ENCODE measurements at places on chromosomes 7 and 10.

DNA sequence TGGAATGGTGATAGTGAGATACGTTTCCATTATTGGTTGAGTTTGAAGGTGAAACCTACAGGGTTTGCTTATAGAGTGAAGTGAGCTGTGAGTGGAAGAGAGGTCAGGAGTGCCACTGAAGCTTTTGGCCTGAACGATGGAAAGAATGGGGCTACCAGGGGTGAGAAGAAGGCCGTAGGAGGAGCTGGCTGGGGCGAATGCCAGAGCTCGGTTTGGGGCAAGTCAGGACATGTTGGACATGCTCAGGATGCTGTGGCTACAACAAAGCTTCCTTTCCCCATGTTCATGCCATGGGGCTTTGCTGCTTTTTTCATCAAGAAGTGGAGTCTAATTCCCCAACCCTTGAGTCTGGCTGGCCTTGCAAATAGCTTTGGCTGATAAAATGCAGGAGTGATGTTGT, 253.7 kb downstream of the GLRX3 start:
- no peak for DNase-seq

GRCh38 chr7:93430917-93431588, 143.5 kb downstream of the CALCR start:
- DNase-seq = no peak

- no peak for DNase-seq
Observed at GRCh38 chr7:93890041-93890463, 501 bp downstream of the TFPI2 start.

DNA sequence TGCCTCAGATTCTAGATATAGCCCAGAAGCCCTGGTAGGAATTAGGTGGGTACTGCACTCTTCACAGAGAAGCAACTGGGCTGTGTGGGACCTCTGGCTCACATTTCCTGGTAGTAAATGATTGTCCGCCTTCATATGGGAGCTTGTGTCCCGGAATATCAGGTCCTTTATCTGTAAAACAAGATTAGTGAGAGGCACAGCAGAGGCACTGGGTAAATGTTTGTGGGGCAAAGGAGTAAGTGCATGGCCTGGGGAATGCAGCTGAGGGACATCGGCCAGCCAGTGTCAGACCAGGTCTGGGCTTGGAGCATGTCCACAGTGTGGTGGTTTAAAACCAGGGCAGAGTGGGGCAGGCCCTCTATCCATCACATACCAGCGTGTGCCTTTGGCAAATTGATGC, 323.3 kb upstream of the ZMIZ1 start:
- no peak for DNase-seq

DNA sequence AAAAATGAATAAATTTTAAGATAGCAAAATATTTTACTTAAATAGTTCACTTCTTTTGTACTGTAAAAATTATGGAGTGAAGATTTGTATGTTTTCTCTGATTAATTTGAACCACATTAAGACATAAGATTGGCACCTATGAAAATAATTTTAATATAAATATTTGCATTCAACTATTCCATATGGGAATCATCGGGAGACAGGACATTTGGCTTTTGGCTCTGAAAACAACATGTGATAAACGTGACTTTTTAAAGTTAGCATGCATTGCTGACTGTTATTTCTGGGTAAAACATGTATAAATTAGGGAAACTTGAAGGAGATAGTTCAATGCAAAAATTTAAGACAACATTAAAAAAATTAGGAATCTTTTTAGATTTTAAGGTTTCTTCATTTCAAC, 117.2 kb downstream of the SEMA3E start:
- no peak for DNase-seq

- DNase-seq = no peak
Observed at GRCh38 chr7:26497801-26498596, 206.3 kb downstream of the SNX10 start.

DNA sequence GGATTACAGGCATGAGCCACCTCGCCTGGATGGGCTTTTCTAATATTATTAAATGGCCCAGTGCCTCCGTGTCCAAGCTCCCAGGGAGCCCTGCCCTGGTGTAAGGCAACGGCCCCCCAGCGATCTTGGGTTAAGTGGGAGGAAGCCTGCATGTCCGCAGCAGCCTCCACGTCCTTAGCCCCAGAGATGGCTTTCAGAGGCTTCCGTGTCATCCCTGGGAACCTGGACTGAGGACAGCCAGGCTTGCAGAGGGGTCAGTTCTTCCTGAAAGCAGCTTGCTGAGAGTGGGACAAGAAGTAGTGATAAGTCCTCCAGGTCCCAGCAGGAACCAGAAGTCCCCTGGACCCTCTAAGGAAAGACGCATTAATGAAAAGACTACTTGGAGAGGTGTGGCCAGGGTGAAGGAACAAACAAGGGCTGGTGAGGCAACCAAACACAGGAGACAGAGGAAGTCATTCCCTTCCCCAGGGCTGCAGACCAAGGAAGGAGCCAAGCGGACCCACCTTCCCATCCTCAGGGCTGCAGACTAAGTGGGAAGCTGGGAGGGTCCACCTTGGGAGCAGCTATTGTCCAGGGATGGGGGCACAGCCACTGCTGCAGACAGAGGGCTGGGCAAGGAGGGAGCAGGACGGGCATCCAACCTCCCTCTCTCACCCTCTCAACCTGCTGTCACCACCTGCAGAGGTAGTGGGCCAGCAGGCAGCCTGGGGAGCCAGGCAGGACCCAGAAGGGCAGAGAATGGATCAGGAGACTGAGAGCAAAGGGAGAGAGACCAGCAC, 13.0 kb upstream of the INSIG1 start:
- no peak for DNase-seq

DNA sequence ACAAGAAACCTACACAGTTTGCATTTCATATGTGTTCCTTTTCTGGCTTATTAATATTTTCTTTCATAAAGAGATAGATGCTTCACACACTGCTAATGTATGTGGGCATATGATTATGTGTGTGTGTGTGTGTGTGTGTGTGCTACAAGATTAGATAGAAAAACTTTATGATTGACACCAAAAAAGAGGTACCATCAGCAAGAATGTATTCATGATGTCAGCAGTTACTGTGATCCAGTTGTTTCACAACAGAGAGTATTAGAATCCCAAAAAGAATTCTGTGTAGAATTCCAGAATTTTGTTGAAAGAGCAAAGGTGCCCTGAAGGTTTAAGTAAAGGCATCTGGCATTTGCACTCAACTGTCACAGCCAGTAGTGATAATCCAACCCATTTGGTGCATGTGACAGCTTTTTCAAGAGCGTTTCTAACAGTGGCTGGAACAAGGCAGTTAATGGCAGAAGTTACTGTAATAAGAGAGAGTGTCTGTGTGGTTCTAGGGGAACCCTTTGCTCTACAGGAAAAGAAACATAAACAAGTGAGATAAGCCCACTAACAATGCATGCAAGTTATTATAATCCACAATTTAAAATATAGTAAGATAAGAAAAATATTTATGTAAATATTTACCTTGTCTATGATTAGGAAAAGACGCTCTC, 16.6 kb downstream of the RELN start:
- DNase-seq = no peak

GRCh38 chr10:82221601-82222149, 346.7 kb downstream of the NRG3 start:
- no peak for DNase-seq

- DNase-seq = no peak
Observed at GRCh38 chr7:76328389-76328788, 25.9 kb downstream of the HSPB1 start.

- peak; percentile 7 for DNase-seq
Observed at GRCh38 chr7:142908921-142909890, 23.7 kb upstream of the TRPV6 start.

GRCh38 chr7:39365751-39366295, 200.4 kb upstream of the YAE1 start:
- DNase-seq = no peak

DNA sequence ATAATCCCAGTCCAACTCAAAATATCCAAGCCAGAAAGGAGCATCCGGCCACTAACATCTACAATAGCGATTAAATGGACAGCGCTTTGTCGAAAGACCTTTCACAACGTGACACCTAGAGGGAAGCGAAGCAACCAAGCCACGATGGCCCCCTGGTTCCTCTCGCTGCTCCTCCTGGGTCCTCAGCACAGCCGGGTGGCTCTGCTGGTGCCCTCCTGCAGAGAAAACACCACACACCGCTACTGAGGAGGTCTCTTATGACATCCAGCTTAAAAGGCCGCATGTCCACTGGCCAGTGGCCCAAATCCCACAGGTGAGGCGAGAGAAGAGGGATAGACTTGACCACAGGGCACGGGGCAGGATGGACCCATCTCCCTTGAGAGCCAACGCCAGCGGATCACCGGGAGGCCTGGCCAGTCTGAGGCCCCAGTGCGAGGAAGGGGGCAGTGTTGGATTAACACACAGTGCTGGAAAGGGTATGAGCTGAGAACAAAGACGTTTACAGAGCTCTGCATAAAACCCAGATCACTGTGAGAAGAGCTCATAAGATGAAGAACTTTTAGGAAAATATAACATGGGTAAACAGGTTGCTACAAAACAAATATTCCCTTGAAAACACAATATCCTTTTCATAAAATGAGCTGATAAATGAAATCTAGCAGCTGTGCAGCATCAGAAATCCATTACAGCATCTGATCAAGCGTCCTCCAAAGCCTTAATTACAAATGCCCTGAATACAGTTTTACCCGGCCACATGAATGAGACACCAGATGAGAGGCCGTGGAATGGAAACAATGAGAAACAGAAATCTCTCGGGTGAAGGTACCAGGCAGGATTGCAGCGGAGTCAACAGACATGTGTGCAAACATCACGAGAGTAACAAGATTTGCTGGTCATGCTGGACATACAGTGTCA, 236.7 kb downstream of the DIP2C start:
- no peak for DNase-seq

- no peak for DNase-seq
Observed at GRCh38 chr10:63491588-63492316, 26.0 kb upstream of the JMJD1C start.

GRCh38 chr10:99443500-99443899, 13.1 kb upstream of the GOT1 start:
- no peak for DNase-seq

DNA sequence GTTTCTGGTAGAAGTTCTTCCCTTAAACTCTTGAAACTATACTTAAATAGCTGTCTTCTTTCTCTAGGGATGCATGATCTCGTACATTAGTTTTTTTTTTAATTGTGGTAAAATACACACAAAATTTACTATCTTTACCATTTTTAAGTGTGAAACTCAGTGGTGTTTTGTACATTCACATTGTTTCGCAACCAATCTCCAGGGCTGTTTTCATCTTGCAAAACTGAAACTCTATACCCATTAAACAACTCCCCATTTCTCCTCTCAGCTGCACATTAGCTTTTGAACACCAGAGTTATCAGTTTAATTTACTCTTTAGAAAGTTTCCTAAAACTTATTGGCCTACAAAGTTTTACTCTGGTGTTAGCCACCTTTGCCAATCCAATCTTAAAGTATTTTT, 45.5 kb upstream of the PRKAR2B start:
- no peak for DNase-seq

GRCh38 chr7:99834382-99834781, 6.6 kb downstream of the CYP3A43 start:
- DNase-seq = no peak

DNA sequence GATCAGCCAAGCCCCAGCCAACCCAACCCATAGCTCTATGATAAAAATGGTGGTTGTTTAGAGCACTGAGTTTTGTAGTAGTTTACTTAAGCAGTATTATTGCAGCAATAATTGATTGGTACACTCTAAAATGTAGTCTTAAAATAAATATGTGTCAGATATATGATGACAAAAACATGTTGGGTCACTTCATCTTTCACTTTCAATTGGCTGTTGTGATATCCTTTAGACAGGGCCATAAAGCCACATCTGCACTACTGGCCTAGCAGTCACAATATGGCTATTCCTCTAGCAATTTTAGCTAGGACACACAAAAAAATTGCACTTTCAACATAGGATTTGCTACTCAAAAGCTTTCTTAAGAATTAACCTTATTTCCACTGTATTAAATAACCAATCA, 5.9 kb upstream of the CAV1 start:
- no peak for DNase-seq

- DNase-seq = no peak
Observed at GRCh38 chr10:22623633-22624253, 90.6 kb downstream of the PIP4K2A start.

DNA sequence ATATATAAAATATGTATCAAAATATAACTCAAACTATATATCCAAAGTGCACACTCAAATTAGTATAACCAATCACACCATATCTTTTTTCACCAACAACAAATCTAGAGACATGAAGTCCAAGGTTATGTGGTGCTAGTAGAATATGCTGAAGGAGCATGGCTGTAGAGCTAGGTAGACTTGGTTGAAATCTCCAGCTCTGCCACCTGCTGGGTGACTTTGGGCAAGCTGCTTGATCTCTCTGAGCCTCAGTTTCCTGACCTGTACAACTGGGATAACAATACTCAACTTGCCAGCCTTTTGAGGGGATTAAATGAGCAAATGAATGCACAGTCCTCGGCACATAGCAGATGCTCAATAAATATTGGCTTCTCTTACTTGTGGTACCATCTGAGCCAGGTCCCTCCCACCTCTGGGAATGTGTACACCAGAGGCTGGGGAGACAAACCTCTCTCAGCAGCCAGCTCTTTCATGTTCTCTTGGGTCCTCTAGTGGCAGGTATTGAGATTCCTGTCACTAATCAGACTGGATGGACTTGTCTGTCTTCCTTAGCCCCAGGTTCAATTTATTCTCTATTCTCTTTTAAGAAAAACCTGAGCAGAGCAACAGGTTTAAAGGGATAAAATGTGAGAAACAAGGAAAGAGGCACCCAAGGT, 94.3 kb upstream of the PDE1C start:
- DNase-seq = no peak

DNA sequence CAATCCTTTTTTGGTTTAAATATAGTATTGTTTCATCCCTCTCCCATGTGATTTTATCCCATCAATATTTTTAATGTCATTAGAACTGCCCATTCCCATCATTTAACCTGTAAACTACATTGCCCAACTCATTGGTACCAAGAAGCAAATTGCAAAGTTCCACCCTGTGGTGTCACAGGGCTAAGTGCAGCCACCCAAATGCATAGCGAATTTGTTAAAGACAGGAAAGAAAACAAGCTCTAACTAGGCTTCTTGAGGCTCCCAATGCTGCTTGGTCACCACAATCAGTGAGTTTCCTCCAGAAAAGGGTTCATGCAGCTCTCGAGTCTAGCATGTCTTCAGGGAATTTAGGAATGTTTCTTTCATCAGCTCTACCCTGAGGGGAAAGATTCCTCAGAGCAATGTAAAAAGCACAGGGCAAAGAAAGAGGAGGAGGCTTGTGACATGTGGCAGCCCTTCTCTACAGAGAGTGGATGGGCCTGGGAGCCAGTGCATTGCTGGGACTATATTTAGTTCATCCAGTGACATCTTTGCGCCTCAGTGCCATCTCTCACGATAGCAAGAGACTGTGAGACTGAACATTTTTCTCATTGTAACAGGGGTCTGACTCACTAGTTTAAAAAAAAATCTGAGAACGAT, 58.1 kb downstream of the CAV1 start:
- no peak for DNase-seq

DNA sequence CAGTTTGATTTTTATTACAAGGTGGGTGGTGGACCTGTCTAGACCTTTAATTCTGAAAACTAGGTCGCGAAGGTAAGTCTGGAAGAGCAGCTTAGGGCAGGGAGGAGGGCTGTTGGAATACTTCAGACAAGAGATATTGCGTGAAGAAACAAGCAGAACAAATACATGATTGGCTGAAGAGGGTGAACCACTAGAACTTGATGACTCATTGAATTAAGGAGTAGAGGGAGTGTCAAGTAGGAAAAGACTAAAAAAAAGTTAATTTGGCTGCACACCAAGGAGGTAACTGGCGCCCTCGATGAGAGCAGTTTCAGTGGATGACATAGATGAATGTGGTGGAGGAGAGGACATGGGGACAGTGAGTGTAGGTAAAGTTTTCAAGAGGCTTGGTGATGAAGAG, 41.3 kb downstream of the WNT2 start:
- no peak for DNase-seq

- no peak for DNase-seq
Observed at GRCh38 chr10:32132357-32132946, 76.2 kb upstream of the KIF5B start.
